ENCODE measurements at places on chromosomes 16 and 17. TPM values are rescaled to one million over a fixed set of nuclear protein-coding genes. Genes with fewer than 3 reads are reported as not detected.

DNA sequence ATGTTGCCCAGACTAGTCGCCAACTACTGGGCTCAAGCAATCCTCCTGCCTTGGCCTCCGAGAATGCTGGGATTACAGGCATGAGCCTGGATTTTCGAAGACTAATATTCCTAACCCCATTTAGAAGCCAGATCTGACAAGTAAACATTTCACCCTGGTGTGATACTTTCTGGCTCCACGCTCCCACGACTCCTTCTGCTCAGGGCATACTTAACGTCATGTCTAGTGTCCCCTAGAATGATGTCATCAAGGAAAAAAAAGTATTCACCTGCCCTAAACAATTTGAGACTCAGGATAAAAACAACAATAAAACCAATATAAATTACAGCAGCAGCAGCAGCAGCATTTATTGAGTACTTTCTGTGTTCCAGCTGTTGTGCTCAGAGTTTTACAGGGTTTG, 13.2 kb downstream of the ITGB3 start:
- no peak for DNase-seq

PRR11 gene
- total RNA-seq, result 3.2 TPM

- DNase-seq, result no peak
These were observed 410.9 kb upstream of the SOX9 start for GRCh38 chr17:71709946-71710345.

DNA sequence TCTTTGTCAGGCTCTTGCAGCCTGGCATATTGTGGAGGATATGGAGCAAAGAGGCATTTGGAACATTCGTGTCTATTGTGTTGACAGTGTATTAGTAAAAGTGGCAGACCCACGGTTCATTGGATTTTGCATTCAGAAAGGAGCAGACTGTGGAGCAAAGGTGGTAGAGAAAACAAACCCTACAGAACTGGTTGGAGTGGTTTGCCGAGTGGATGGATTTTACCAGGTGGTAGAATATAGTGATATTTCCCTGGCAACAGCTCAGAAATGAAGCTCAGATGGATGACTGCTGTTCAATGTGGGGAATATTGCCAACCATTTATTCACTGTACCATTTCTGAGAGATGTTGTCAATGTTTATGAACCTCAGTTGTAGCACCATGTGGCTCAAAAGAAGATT, 44.5 kb downstream of the EFCAB13 start:
- DNase-seq, result no peak

GRCh38 chr17:81576621-81577277, 24.6 kb upstream of the FAAP100 start:
- DNase-seq, result peak; percentile 80

GRCh38 chr17:44338702-44339101, 6.4 kb upstream of the GRN start:
- DNase-seq, result no peak

DNA sequence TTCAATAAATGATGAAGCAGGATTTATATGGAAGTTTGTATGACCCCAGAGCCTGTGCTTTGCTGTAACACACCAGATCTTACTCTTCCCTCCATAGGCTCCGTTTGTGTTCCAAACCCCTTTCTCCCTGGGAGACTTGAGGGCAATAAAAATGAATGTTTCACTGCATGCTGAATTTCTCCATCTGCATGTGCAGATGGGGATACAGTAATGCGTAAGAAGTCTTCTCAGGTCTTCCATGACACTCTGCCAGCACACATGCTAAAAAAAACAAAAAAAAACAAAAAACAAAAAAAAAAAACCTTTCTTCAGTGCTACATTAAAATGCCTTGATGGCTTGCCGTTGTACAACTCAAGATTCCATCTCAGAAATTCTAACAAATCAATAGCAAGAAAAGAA, 170.2 kb upstream of the ANKFN1 start:
- no peak for DNase-seq

NXPH3 gene
- total RNA-seq, result 4.0 TPM
